NCI-H2081 treated with DMSO at 0.1 percent for 48 hours (cell line): ENCODE measurements at places on chromosomes 16 and 17.

DNA sequence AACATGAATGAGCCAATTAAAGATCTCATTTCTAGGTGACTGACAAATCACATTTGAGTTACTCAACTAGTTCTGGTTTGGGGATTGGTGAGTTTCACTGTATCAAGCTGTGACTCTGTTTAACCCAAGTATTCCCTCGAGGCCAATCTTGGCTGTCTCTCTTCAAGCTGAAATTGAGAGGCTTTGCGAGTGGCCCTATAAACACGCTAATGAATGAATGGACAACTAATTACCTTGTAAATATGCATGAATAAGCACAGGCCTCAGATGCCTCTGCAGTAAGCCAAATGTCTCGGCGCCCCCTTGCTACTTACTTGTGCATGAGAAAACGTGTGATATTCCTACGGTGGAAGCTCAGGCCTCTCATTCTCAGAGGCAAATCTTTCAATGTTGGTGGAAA is 450.3 kb upstream of the PSMD7 start:
- DNase-seq: no peak

DNA sequence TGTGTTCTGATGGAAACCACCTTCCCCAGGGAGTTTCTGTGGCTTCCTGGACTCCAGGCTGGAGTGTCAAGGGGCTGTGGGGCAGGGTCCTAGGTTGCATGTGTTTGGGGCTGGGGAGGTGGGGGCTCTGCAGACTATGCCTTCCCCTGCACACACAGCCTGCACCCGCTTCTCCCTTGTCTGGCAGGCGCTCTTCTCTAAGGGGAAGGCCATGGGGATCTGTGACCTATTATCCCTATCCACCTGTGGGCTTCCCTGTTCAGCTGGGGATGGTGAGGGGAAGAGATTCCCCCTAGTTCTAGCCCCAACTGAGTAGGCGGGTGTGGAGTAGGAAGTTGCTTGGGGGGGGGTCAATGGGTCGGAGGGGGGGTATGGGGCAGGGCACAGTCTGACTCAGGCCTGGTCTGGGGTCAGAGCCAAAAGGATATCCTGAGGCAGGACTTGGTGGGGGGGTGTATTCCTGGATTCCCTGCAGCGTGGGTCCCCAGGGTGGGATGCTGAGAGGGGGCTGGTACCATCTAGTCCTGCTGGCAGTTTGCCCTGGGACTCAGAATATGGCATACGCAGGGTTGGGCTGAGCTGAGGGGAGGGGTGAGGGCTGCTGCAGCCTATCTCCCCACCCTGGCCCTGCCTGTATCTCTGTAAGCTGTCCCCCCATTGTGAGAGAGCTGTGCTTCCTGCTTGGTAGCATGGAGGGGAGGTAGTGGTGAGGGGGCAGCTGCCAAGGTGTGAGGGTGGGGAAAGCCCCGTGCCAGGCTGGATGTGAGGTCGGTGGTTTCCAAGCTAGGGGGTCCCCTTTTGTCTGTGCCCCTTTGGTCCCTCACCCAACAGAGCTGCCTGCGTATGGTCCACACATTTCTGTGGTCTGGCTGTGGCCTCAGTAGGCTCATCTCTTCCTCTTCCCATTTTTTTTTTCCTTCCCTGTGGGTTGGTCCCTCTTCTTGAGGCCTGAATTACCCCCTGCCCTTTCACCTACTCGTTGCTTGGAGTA is 14.7 kb downstream of the RARA start:
- no peak for DNase-seq

DNA sequence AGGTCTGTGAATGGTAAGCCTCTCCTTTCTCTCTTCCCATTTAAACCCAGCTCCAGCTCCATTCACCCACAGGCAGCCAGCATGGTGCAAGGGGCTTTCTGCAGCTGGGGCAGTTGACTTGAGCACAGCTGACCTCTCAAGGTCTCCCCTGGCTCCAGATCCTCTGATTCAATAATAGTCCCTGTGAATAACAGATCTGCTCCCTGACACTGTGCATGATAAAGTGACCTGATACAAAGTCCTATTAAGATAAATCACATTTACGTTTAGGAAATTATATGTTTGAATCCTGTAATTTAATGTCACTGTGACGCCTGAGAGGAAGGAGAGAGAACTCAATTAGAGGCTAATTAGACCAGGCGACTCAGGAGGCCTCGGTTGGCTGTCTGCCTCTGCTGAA is 540.4 kb upstream of the CDH11 start:
- no peak for DNase-seq

DNA sequence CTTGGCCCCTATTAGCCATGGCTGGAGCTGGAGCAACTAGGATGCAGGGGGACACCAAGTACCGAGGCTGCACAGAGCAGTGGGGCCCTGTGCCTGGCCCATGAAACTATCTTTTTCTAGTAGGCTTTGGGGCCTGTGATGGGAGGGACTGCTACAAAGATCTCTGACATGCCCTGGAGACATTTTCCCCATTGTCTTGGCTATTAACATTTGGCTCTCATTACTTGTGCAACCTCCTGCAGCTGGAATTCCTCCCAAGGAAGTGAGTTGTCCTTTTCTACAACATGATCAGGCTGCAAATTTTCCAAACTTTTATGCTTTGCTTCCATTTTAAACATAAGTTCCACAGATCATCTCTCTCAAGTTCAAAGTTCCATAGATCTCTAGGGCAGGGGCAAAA is 174.7 kb upstream of the ANKFN1 start:
- DNase-seq: no peak

GRCh38 chr16:55273959-55274358 is 50.0 kb upstream of the IRX6 start:
- no peak for DNase-seq

DNA sequence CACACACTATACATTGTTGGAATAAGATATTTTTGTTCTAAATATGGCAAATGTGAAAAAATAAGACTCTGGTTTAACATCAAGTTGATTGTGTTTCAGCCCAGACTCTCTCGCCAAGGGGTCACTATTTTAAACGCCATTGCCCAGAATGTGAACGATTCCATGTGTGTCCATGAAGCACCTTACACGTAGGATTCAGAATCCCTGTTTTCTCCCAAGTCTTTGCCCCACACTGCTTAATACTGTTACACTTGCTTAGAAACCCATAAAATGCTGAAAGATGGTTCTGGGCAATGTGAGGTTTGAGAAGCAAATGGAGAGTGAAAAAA is 7.7 kb downstream of the HS3ST3B1 start:
- no peak for DNase-seq

DNA sequence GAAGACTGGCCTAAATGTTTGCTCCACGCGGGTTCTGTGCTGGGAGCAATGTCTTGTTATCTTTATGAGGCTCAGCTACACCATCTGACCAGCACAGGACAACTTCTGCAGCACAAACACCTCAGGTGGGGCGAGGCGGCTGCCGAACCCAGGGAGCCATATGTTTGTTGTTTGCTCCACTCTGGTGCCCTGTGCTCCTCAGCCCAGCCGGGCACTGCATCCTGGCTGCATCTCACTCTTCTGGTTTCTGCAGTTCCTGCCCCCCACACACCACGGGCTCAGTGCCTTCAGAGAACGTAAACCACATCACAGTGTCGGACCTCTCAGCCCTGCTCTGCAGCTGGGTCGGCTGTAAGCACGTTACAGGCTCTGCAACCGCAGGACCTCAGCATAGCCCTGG is 32.4 kb downstream of the MXRA7 start:
- no peak for DNase-seq

GRCh38 chr16:56038564-56039098 is 152.7 kb upstream of the GNAO1 start:
- DNase-seq: no peak

GRCh38 chr17:17849845-17850373 is 13.1 kb upstream of the SREBF1 start:
- no peak for DNase-seq

GRCh38 chr16:85686912-85687591 is 1.7 kb downstream of the GINS2 start:
- no peak for DNase-seq

GRCh38 chr17:75440738-75441448 is 15.5 kb upstream of the TMEM94 start:
- no peak for DNase-seq

GRCh38 chr16:30997725-30998711 is 12.4 kb downstream of the STX1B start:
- DNase-seq: no peak

- DNase-seq: no peak
Measured at GRCh38 chr17:62790564-62790986, 17.5 kb downstream of the MARCHF10 start.

GRCh38 chr17:42403150-42403549 is 14.9 kb upstream of the STAT3 start:
- DNase-seq: no peak

DNA sequence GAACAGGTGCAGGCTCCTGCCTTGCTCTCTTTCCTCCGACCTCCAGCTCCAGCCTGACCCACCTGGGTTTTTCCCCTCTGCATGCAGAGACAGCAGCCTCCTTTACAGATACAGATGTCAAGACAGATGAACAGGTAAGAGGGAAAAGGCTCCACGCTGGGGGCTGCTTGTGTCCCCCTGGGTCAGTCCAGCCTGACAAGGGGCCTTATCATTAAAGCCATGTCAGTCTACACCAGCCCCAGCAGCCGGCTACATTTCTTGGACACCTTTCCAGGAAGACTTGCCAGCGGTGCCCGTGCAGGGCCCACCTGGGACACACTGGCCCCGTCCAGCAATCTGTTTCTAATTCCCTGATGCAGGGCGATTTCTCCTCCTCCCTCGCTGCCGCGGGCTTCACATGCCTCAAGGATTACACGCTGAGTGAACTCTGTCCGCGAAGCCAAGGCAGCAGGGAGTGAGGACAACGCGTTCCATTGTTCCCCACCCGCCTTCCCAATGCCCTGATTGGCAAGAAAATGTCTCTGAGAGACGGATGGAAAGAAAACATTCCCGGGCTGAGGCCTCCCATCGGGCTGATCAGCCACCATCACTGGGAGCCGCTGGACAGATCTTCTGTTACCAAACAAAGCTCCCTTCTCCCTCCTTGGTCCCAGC is 184.7 kb downstream of the C16orf95 start:
- DNase-seq: no peak

DNA sequence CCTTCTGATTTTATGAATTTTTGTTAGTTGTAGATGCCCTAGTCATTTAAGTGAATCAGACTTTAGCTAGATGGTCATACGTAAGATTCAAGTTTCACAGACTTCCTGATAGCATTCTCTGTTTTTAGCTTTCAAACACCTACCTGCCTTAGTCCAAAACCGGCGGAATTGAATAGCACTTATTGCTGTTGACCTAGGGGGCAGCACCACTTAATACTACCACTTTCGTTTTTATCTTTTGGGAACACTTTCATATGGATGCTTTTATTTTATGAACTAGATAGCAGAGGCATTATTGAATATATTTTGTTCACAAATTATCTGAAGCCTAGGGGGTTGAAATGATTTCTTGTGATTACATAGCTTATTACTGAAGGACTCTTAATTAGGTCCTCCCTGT is 31.5 kb downstream of the TADA2A start:
- no peak for DNase-seq

DNA sequence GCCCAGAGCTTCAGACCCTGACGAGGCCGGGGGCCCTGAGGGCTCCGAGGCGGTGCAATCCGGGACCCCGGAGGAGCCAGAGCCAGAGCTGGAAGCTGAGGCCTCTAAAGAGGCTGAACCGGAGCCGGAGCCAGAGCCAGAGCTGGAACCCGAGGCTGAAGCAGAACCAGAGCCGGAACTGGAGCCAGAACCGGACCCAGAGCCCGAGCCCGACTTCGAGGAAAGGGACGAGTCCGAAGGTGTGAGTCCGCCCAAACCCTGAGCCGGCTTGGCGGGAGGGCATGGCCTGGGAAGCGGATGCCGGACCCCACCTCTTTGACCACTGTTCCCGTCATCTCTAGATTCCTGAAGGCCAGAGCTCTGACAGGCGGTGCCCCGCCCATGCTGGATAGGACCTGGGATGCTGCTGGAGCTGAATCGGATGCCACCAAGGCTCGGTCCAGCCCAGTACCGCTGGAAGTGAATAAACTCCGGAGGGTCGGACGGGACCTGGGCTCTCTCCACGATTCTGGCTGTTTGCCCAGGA is 4.4 kb downstream of the NOL3 start:
- no peak for DNase-seq

DNA sequence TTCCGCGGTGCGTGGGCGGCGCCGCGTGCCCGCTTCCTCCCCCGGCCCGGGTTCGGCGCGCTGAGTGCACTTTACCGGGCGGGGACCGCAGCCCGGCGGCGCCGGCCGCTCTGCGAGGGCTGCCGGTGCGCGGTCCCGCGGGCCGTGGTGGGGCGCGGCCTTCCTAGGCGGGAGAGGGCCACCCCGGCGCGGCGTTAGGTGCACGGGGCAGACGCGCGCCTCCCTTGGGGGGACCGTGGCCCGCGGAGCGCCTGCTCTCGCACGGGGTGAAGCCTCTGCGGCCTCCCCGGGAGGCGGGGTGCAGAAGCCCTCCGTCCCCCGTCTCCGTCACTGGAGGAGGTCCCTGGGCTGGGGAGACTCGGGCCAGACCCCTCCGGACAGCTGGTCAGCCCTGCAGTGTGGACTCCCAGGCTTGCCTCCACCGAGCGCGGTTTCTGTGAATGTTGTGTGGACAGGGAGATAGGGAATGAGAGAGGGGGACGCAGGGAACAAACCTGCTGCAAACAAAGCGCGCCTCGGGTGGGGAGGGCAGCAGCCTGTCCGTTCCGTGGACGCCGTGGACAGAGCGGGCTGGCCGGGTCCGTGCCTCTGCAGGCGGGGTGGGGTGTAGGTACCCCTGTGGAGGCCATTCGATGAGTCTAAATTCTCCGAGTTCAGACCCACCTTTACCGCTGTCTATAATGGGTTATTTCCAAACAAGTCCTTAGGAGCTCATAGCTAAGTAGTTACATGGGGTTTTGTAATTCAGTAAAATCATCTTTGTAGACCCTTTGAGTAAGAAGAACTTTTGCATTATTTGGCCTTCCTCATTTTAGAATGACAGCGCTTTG is 721 bp downstream of the TBCD start:
- no peak for DNase-seq

- no peak for DNase-seq
Measured at GRCh38 chr16:694863-695354, 4.7 kb upstream of the WDR24 start.

- DNase-seq: no peak
Measured at GRCh38 chr17:71883845-71884244, 237.0 kb upstream of the SOX9 start.

DNA sequence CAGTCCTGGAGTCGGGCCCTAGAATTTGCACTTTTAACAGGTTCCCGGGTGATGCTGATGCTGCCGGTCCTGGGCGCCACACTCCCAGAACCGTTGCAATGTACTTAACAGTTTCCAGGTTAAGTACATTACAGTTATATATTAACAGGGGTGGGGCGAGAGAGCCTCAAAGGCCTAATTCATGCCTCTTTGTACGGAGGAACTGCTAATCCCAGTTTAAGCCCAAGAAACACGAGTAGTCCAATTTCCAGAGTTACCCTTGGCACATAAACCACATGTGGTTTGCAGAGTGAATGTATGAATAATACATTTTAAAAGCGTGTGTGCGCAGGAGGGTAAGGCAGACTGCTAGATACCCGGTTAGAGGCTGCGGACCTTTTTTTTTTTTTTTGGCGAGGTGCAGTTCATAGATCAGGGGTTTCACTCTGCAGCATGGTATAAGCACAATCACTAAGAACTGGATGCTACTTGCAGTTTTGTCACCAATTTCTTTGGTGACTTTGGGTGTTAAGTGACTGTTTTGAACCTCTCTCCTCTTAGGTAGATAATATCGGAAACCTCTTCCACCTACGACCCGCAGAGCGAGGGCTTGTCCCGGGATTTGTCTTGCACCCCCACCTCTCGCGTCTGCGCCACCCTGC is 713 bp downstream of the COX11 start:
- DNase-seq: no peak

- DNase-seq: no peak
Measured at GRCh38 chr16:7278636-7279035, 54.0 kb upstream of the RBFOX1 start.
